ENCODE measurements at places on chromosomes 12 and 14.

DNA sequence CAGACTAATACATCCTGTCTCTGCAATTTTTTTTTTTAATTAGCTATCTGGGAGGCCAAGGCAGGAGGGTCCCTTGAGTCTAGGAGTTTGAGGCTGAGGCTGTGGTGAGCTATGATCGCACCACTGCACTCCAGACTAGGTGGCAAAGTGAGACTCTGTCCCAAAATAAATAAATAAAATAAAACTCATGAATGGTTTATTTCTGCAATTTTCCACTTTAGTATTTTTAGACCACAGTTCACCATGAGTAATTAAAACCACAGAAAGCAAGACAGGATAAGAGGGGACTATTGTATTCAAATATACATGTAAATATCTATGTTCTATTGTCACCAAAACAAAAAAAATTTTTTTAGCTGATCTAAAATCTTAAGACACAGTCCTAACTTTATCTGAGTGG, 17.8 kb downstream of the TAOK3 start:
- no peak for DNase-seq

- no peak for DNase-seq
Measured at GRCh38 chr14:65403231-65403630, 9.3 kb upstream of the FUT8 start.

GRCh38 chr12:79327465-79327864, 363.3 kb downstream of the PAWR start:
- DNase-seq: no peak

DNA sequence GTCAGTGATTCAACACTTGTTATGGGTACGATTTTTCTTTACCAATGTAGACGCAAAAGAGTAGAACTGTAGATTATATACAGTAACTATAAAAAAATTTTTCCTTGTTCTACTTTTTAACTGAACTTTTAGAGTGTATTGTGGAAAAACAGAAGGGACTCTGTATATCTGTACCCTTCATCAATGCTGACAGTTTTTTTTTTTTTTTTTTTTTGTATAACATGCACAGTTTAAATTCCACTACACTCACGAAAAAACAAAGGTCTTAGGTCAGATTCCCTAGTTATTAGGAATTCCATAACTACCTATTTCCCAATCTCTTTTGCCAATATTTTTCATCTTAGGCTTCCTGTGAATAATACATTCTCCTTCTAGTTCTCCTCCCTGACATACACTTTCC, 6.4 kb downstream of the DDHD1 start:
- DNase-seq: no peak

GRCh38 chr12:11136075-11136474, 1.6 kb upstream of the TAS2R30 start:
- no peak for DNase-seq

- DNase-seq: no peak
Measured at GRCh38 chr14:95150910-95151309, 6.4 kb downstream of the DICER1 start.

Data from stimulated activated CD8-positive, alpha-beta memory T cell treated with anti-CD3 and anti-CD28 coated beads, Interleukin-4, amount 100 ng/mL, for 48 hours (primary cell).